Dermis microvascular lymphatic vessel endothelial cell (primary cell): ENCODE measurements at places on chromosomes 5 and 9.

GRCh38 chr9:134548185-134548584 is 93.4 kb upstream of the COL5A1 start:
- DNase-seq, result no peak

DNA sequence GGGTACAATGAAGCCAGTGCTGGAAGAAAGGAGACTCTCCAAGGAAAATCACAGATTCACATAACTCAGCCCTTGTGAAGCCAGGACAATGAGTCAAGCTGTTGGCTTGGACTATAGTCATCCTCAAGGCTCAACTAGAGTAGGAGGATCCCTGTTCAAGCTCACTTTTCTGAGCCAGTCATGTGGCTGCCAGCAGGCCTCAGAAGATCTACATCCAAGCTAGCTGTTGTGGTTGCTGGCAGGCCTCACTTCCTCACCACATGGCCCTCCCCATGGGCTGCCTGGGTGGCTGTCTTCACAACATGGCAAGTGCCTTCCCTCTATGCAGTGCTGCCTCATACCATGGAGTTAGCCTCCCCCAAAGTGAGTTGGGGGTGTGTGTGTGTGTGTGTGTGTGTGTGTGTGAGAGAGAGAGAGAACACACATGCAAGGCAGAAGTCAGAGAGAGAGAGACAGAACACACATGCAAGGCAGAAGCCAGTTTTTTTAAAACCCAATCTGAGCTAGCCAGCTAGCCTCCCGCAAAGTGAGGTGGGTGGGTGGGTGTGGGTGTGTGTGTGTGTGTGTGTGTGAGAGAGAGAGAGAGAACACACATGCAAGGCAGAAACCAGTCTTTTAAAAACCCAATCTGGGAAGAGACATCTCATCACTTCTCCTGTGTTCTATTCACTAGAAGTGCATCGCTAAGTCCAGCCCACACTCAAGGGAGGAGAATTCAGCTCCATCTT is 17.1 kb downstream of the SCAI start:
- DNase-seq, result peak; percentile 17

DNA sequence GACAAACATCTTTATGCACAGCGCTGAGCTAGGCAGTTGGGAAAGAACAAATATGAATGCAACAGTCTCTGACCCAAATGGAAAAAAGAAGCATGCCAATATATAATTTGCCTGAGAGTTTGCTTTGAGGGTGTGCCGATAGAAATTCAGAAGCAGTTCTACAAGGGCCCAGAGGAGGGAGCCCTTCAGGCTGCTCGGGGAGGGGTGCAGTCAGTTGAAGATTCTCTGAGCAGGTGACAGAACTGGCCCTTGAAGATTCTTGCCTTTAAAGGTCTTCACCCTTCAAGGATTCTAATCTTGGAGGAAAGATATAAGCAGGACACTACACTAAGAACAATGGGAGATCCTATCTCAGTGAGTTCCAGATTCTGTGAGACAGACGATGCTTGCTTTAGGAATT is 3.7 kb upstream of the PAPPA start:
- DNase-seq, result no peak

GRCh38 chr5:141017943-141018342 is 33.2 kb upstream of the PCDHB1 start:
- DNase-seq, result no peak

GRCh38 chr9:134858051-134858841 is 22.4 kb upstream of the FCN2 start:
- no peak for DNase-seq

- DNase-seq, result no peak
Observed at GRCh38 chr5:71587766-71588532, 809 bp downstream of the MCCC2 start.

GRCh38 chr9:80086822-80087345 is 515.1 kb downstream of the TLE4 start:
- no peak for DNase-seq

- no peak for DNase-seq
Observed at GRCh38 chr9:136316896-136317676, 10.3 kb upstream of the GPSM1 start.

- DNase-seq, result peak; percentile 20
Observed at GRCh38 chr5:78649211-78649695, 681 bp upstream of the LHFPL2 start.

- no peak for DNase-seq
Observed at GRCh38 chr9:84710701-84711397, 41.3 kb downstream of the NTRK2 start.

DNA sequence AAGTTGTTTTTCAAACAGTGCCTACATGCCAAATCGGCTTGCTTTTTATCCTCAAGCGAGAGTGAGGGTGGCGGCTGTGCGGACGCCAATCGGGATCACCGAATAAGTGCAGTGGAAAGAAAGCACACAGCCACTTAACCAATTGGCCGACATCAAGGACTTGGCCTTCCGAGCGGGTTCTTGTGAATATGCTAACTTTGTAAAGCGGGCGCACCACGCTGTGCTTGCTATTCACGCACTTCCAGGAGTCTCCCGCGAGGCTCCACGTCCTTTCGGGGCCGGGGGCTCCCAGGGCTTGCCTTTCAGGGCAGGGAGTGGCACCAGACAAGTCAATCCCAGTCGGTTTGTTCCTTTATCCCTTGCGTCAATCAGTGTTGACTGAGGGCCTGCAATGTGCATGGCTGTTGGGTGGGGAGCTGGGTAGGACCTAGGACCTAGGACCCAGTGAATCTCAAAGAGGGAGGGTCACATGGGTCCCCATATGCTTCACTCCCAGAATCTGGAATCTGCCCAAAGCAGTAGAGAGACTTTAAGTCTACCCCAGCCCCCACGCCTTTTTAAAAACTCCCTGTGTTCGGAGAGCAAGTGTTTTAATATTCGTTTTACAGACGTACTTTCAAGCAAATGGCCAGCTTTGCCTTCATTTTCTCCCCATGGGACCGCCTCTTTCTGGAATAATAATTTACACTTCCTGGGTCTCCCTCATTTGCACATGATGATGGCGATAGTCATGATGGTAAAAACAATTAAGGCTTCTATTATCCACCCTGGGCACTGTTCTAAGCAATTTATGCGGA is 2.0 kb upstream of the GCNT4 start:
- peak; percentile 33 for DNase-seq

- no peak for DNase-seq
Observed at GRCh38 chr9:131525643-131526565, 5.2 kb downstream of the UCK1 start.

DNA sequence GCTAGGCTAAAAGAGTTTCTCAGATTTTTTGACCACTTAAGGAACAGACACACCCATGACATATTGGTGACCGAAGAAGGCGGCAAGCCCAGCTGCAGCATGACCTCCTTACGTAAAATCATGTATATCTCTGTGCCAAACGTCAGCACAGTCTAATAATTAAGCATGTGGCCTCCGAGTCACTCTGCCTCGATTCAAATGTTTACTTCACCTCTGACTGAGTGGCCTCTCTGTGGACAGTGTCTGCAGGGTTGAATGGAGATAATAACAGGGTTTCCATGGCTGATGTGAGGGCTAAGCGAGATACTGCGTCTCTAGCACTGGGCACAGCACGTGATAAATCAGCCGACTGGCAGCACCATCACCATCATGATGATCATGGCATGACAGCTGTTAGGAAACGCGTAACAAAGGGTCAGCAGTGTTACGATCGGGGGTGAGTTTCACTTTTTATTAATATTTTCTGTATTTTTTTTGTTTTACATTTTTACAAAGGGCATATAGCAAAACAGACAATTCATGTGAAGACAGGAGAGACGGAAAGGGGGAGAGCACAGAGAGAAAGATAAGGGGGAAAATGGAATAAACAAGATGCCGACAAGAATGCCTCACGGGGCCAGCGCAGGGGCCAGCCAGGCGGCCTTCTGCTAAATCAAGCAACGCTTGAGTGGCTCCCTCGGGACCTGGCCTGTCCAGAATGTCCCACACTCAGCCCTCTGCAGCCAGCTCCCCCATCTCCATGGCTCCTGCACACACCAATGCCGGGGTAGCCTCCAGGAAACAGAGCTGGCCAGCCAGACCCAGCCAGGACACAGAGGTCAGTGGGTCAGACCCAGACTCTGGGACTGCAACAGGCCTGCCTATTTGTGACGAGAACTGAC is 60.3 kb downstream of the ADAMTS2 start:
- no peak for DNase-seq

DNA sequence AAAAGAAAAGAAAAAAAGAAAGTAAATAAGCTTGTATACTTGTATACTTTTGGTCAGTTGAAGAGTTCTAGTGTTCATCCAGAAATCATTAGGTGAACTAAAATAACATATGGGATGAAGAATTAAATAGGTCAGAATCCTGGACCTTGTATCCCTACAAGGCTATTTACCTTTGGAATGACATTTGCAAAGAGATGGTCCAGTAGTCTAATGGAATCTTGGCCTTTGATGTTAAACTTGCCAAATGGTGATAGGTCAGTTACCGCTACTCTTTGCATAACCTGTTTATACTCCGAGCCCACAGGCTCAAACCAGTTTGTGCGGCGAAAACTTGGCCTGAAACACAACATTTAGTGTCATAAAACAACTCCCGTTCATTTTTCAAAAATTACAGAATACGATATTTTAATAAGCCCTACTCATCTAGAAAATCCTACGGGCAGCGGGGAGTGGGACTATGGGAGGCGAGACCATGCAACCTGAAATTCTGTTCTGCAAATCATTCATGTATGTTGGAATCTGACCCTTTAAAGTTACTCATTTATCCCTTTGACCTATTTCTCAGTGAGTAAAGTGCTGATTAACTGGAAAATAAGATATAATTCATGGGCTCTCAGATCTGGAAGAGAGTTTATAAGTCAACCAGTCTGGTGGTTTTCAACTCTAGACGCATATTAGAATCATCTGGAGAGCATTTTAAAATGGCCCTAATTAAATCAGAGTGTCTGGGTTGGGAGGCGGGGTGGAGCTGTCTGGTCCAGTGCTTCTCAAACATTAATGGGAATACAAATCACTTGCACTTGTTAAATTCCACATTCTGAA is 38.6 kb downstream of the DMGDH start:
- DNase-seq, result no peak

GRCh38 chr5:76401801-76402250 is 1.3 kb upstream of the IQGAP2 start:
- no peak for DNase-seq

- DNase-seq, result peak; percentile 62
Observed at GRCh38 chr9:133956520-133957076, 35.5 kb downstream of the VAV2 start.

DNA sequence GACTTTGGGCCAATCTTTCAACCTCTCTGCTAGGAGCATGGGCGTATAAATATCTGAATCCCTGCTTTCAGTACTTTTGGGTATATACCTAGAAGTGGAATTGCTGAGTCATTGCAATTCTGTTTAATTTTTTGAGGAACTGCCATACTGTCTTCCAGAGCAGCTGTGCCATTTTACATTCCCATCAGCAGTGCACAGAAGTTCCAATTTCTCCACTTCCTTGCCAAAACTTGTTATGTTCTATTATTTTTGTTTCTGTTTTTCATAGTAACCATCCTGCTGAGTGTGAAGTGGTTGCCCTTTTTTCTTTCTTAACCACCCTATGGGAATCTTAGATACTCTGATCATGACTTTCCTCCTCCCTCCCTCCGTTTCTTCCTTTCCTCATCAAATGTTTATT is 11.1 kb upstream of the CCIN start:
- DNase-seq, result no peak

GRCh38 chr9:135851748-135852147 is 55.6 kb downstream of the CAMSAP1 start:
- DNase-seq, result no peak

DNA sequence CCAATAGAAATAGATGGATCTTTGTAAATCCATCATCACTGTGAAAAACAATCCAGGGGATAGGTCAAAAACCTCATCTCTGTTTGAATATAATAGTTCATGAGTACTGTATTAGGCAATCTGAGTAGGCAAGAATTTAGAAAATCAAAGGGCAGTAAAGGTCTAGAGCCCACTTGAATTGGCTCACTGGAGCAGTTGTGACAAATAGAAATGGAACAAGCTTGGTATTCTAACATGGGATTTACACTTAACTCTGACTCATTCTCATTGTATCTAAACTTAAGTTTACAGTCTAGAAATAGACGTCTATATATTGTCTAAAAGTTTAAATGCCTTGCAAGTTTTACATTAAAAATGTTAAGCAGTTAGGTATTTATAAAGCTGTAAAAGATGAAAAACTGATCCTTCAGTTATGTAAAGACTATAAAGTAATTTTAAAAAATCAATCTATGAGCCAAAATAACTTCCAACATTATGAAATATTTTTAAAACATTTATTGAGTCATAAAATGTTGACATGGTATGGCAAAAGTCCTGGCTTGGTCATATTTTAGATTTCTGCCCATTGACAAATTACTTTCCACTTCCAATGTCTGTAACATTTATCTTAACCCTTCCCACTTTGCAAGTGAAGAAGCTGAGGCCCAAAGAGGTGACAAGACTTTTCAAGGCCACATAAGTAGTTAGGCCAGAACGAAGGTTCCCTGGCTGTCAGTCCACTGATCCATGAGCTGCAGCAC is 203.7 kb upstream of the NREP start:
- no peak for DNase-seq

GRCh38 chr5:126079266-126079665 is 343.9 kb upstream of the GRAMD2B start:
- no peak for DNase-seq

DNA sequence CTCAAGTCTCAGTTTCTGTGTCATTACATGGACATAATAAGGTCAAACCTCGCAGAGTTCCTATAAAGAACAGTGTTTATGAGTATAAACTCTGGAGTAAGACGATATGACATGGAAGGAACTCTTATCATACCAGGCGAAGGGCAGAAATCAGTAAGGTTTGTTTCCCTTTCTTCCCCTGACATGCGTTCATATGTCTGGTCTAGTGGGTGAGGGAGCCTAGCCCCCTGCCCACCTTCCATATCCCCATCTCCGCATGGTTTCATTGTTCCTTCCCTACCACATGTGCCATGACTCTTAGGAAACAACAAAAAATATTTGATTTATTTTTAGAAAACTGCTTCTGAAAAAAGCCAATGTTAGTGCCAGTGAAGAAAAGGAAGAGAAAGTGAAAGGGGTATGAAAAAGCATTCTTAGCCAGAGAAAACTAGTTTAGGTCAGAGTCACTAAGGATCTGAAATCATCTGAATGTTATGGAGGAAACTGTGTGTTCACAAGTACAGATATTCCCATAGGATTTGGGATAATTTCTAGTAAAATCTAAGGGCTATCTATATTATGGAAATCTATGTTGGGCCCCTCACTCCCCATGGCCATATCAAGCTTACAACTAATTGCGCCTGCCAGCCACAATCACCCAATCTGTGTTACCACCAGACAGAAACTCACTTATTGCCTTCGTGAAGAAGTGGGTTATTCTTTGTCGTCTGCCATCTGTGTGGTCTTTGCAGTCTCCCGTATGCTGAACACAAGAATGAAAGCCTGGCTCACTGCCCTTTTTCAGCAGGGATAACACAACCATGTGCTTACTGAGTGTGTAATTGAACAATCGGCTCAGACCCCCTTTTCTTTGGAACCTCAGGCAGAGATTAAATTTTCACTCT is 19.9 kb upstream of the HMHB1 start:
- no peak for DNase-seq

GRCh38 chr9:131459056-131459455 is 43.7 kb upstream of the POMT1 start:
- no peak for DNase-seq

GRCh38 chr9:95815961-95816360 is 59.5 kb upstream of the ERCC6L2 start:
- DNase-seq, result no peak

GRCh38 chr5:127290946-127291693 is 524 bp downstream of the MEGF10 start:
- no peak for DNase-seq
